ENCODE measurements at places on chromosomes 13 and 19.

DNA sequence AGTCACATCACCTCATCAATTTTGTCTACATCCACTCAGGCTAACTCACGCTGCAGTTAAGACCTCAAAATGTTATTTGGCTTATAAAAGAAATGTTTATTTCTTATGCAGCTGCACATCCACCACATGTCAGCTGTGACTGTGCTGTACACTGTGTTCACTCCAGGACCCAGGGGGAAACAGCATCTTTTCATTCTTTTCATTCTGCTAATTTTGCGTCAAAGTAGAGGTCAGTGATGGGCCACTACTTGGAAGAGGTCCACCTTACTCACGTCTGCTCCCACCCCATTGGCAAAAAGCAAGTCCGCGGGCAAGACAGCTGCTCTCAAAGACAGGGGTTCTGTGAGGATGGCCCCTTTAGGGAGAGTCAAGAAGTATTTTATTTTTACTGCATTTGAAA, 4.5 kb upstream of the DCT start:
- DNase-seq: no peak

DNA sequence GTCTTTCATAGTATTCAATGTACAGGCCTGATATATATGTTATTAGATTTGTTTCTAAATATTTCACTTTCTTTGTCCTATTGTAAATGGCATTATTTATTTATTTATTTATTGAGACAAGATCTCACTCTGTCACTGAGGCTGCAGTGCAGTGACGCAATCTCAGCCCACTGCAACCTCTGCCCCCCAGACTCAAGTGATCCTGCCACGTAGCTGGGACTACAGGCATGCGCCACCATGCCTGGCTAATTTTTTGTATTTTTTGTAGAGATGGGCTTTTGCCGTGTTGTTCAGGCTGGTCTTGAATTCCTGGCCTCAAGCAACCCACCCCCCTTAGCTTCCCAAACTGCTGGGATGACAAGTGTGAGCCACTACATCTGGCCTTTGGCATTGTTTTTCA, 5.4 kb upstream of the GAS6 start:
- no peak for DNase-seq

DNA sequence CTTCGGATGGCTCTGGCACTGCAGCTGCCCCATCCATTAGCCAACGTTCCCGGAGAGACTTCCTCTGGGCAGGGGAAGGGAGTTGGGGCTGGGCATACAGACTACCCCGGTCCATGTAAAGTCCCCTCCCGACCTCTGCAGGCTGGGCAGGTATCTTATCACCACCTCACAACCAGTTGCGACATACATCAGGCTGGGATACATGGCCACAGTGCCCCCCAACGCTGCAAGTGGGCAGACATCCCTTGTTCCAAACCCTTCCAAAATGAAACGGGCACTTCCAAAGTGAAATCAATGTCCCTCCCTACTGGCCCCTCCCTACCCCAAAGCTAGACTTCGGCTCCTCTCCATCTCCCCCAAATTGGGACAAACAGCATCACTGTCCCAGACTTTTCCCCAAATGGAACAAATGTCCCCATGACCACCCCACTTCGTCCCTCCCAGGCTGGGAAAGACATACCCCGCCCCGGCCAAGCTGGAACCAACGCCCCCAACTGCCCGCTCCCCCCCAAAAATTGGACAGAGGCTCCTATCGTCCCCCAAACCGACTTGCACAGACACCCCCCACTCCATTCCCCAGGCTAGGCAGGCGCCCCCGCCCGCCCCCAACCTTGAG, 5.0 kb downstream of the PALM3 start:
- DNase-seq: no peak

- DNase-seq: peak; percentile 36
Observed at GRCh38 chr13:20828539-20829364, 55.0 kb upstream of the EEF1AKMT1 start.

DNA sequence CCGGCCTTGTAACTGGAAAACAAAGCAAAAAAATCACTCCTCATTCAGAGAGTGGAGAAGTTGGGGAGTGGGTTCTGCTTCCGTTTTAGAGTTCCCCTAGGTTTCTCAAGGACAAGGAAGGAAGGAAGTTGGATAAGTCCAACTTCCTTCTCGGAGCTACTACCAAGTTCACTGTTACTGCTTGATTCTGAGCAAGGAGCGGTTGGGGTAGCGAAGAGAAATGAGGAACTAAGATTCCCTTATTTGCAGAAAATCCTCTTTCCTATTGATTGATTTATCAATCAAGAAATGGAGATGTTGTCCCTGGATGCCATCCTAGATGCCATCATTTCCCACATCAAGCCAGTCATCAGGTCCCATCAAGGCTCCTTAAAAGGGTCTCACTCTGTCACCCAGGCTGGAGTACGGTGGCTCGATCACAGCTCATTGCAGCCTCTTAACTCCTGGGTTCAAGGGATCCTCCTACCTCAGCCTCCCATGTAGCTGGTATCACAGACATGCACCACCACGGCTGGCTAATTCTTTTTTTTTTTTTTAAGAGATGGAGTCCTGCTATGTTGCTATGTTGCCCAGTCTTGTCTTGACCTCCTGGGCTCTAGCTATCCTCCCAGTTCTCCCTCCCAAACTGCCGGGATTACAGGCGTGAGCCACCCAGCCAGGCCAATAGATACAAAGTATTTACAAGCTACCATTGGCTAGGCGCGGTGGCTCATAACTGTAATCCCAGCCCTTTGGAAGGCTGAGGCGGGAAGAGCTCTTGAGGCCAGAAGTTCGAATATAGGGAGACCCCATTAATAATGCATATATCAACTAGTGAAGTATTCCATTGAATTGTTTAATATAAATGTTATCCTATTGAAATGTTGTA, 809 bp upstream of the B9D2 start:
- no peak for DNase-seq

- no peak for DNase-seq
Observed at GRCh38 chr19:45151320-45151719, 9.5 kb downstream of the NKPD1 start.

DNA sequence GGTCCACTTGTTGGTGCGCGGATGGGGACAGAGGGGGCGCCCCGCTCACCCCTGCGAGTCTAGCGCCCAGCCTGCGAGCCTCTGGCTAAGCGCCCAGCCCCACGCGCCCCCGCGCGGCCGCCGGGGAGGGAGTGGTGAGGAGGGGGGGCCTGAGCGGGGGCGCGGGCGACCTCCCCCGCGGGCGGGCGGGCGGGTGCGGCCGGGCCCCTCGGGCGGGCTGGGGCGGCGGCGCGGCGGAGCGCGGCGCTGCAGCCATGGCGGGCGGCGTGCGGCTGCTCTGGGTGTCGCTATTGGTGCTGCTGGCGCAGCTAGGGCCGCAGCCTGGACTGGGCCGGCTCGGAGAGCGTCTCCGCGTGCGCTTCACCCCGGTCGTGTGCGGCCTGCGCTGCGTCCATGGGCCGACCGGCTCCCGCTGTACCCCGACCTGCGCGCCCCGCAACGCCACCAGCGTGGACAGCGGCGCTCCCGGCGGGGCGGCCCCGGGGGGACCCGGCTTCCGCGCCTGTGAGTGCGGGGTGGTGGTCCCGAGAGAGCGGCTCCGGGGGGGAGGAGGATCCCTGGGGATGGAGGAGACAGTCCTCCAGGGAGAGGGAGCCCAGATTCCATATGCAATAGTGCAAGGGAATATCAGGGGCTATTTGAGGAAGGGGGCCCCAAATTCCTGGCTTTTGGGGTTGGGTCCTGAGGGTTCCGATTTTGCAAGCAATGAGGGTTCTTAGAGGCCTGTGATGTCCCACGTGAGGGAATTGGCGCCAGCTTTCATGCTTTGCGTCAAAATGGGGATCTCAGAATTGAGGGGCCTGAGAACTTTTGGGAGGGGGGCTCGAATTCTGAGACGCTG, at the start of gene LTBP4:
Gene LTBP4 (plus strand): TSS at position 236 of the 841 bp plus-strand sequence. CDS start 19 bp downstream, at position 255.
- DNase-seq: peak; percentile 53

GRCh38 chr19:52297601-52298364, 814 bp downstream of the ZNF480 start:
- DNase-seq: peak; percentile 9

DNA sequence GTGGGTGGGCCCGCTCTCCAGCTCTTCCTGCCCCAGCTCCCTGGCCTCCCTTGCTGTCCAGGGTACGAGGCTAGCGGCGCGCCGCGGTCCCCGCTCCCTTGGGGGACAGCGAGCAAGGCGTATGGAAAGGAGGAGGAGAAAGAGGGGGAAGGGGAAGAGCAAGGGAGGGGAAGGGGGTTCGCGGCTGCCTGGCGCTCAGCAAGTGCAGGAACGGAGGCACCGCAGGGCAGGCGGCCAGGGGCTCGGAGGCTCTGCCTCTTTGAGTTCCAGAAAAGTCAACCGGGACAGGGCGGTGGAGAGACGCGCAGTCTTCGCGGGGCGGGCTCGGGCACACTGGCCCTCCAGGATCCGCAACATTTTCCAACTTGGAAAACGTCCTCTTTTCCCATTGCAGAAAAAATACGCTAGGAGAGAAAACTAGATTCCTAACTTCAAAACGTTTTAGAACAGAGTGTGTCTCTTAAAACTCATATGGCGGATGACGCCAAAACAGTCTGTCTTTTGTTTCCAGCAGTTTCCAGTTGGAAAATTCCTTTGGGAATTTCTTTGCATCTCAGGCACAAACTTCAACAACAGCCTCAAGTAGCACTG, 23.1 kb upstream of the TNFRSF19 start:
- no peak for DNase-seq

GRCh38 chr19:8025316-8025715, 19.9 kb upstream of the ELAVL1 start:
- no peak for DNase-seq

- DNase-seq: no peak
Observed at GRCh38 chr19:16378291-16378889, 53.8 kb downstream of the KLF2 start.

DNA sequence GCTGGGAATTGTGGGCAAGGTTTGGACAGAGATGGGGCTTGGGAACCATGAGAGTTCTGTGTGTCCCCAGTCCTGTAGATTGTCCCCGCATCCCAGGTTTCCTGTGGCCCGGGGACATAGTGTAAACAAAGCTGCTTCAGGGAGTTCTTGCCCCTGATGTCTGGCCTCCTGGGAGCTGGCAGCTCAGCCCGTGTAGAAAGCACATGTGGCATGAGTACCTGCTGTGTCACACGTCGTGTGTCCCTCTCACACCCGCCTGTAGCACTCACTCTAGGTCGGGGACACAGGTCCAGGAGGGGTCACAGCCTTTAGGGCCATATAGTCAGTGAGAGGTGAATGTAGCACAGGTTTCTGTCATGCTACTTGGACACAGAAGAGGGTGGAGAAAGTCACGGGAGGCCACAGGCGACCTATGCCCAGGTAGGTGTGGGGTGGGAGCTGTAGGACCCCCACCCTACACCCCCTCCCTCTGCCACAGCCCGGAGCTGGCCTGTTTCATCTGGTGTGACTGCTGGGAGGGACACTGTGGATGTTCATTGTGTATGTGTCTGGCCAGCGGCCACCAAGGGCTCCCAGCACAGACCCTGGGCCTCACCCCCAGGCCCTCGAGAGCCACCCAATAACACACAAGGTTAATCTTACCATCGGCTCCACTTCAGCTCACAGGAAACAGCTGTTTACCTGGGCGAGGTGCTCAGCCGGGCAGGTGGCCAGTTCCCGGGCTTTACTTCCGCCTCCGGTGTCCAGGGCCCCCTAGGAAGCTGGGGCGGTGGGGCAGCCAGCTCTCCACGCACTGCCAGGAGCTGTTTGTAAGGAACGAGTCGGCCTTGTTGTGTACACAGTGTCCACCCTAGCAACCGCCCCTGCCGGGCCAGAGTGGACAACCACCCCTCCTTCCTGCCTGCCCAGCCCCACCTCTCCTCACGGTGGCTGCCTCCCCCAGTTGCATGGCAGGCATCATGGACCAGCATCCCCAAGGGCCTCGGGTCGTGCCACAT, 49.7 kb downstream of the COMP start:
- DNase-seq: no peak

- DNase-seq: no peak
Observed at GRCh38 chr13:110780422-110780821, 66.9 kb downstream of the ING1 start.

DNA sequence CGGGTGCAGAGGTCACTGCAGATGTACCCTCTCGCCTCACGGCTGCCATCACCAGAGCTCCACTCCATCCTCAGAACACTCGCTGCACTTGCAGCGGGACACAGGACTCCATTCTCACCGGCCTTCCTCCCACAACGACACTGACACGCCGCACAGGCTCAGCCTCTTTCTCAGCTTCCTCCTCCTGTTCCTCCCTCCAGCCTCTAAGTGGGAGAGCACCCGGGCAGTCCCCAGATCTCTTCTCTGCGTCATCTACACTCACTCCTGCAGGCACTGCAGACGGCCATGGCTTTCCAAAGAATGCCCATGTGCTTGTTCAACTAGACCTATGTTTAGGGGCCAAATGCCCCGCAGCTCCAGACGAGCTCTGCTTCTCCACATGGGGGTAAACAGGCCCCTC, 14.3 kb upstream of the FKRP start:
- DNase-seq: no peak

Measured in activated CD4-positive, alpha-beta T cell treated with anti-CD3 and anti-CD28 coated beads for 36 hours (primary cell).